ENCODE measurements at places on chromosomes 6 and 20. TPM values are rescaled to one million over a fixed set of nuclear protein-coding genes. Genes with fewer than 3 reads are reported as not detected.

DNA sequence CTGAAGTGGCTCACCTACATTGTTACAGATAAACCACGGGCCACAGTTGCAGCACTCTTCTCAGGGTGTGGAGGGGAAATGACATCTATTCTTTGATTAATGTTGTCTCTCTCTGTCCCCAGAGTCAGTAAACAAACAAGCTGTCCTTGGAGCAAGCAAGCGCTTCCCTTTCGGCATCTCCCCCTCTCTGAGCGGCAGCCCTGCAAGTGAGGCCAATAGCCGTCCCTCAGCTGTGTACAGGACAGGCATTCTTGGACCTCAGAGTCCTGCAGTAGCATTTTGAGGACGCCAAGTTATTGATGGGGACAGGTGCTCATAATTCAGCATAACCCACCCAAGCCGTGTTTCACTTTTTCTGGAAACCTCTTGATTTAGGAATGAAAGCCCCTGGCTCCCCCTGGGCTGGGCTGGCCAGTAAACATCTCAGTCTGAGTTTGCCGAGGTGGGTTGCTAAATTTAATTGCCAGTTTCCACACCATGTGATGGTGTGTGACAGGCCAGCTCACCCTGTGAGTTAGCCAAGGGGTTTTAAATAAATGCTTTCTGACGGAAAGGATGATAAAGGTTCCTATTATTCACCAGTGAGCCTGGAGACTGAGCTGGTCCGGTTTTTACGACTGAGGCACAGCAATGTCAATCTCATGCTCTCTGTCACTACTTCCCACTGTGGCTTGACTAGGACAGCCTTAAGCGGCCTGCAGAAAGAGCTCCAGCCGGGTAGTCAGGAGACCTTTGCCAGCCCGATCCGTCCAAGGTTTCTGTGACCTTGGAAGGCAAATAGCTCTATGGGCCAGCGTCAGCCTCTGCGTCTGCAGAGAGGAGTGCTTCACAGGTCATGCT, 214.8 kb upstream of the RREB1 start:
- no peak for DNase-seq

DNA sequence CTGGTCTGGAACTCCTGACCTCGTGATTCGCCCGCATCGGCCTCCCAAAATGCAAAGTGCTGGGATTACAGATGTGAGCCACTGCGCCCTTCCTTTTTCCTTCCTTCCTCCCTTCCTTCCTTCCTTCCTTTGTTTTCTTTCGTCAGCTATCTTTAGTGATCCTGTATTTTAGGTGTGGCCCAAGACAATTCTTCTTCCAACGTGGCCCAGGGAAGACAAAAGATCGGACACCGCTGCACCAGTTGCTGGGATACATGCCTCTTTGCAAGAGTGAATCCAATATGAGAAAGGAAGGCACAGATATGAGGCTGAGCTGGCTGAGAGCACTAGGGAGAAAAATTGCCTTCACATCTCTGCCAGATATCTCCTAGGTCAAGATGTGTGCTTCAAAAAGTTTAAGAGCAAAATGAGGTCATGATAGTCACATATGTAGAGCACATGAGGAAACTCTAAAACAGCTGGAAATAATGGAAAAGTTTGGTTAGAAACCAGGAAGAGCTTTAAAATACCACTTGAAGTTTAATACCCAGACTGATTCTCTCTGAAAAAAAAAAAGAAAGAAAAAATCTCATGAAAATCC, 41.8 kb downstream of the OR2B2 start:
- no peak for DNase-seq

GRCh38 chr20:60209048-60209447, 250.8 kb downstream of the CDH26 start:
- no peak for DNase-seq

The BEND3 gene
- 5.6 TPM for total RNA-seq

- DNase-seq: no peak
Observed at GRCh38 chr20:9160331-9160730, 91.4 kb downstream of the PLCB4 start.

The HLA-DQA1 gene
- total RNA-seq: 0.40 TPM

Data from Daoy (cell line).